ENCODE measurements at places on chromosomes 3 and 15.

- DNase-seq = no peak
Measured at GRCh38 chr3:54121414-54122323, 683 bp upstream of the CACNA2D3 start.

DNA sequence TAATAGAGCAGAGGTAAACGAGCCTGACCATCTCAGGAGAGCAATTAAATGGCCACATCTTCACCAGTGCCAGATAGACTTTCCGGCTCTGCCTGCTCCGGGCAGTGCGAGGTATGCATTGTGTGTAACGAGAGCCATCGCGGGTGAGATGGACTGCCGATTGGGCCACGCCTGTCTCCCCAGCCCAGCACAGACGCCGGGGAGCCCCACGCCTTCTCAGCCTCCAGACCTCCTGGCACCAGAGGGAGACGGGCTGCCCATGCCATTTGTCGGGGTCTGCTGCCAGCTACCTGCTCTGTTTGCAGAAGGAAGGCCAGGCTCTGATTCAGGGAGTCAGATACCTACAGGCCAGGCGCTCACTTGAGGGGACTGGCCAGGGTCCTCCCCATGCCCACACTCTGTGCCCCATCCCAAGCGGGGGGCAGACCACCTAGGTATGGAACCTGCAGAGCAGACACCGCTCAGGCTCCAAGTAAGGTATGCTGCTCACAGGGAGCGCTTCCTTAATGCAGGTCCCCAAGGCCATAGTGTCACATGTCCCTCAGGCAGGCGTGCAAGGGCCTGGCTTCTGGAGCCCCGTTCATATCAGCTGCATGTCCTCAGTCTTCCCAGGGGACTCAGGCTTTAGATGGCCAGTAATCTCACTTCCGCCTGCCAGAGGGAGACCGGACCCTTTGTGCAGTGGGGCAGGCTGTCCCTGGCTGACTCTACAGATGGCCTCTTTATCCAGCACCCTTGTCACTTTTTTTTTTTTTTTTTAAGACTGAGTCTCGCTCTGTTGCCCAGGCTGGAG is 62.2 kb downstream of the DNAJB8 start:
- DNase-seq = no peak

DNA sequence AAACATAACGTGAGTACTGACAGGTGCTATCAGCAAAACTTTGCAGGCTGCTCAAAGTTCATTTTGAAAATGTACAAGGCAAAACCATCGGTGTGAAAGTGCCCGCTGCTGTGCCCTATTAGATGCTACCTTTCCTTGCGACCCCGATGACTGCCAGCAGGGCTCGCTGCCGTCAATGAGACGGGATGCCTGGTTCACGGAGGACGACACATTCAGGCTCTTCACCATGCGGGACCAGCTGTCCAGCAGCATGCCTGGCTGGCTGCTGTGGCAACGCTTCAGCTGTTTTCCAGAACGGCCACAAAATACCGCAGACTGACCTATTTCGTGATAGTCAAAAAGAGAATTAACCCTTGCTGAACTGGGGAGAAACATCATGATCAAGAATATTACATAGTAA is 92.7 kb upstream of the OCA2 start:
- DNase-seq = peak; percentile 72

DNA sequence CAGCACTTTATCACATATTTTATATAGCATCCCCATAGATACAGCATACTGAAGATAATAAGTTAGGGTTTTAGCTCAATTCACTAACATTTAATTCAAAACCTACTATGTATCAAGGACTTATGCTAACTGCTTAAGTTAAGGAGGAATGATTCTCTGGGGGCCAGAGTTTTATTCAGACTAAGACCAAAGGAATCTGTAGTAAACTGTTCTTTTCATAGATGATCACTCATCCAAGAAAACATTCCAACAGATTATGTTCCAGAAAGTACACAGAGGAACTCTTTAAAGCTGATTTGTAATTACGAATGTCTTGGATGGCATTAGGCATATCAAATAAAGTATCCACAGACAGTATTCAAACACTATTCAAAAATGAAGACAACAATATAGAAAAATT is 226.4 kb downstream of the SCAPER start:
- no peak for DNase-seq

DNA sequence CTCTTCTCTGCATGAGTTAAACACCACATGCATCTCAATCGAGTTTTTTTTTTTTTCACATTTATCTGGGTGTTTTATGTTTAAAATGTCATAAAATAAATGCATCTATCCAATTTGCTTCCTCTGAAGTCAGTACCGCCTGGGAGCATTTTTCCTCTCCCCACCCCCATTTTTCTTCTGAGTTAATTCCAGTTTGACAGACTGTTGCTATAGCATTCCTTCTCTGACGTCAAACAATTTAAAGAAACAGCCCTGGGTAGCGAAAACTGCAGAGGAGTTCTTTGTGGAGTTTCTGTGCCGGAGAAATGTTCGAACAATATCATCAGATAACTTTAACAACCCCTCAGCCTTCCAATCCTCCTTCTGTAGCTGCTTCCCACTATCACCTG is 900 bp upstream of the GNB4 start:
- no peak for DNase-seq

DNA sequence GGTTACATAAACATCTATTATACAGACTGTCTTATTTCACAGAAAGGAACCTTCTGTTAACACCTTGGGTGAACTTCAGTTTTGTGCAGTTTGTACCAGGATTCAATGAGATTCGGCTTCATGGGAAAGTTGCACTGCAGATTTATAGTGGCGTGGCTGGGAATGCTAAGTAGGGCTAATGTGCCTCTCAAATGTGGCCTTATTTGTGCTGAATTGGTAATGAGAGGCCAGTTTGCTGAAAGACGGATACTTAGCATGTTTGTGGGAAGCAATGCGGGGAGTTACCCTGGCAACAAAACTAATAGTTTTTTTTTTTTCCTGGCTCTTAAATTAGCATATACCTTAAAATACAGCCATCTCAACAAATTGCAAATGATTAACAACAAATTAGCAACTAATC is 28.6 kb upstream of the CEMIP start:
- DNase-seq = no peak
